ENCODE measurements at places on chromosomes 4 and X. TPM values are rescaled to one million over a fixed set of nuclear protein-coding genes. Genes with fewer than 3 reads are reported as not detected.

KLHL4 gene
- total RNA-seq: 0.08 TPM

DNA sequence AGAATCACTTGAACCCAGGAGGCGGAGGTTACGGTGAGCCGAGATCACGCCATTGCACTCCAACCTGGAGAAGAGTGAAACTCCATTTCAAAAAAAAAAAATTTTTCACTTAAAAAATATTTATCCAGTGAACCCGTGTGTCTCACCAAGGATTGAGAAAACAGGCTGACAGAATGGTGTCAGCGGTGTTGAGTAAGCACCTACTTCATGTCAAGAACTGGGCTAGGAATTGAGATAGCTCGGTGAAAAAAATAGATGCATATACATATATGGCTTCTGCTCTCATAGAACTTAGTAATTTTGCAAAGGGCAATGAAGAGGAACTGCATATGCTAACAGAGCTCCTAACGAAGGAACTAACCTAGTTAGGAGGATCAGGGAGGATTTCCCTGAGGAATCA, 297.3 kb downstream of the TENM3 start:
- H3K27me3 ChIP-seq: no peaks in the 10 kb centered on the region
- H3K27ac ChIP-seq: no peak overlapping the region
- H3K4me1 ChIP-seq: no peaks in the 10 kb centered on the region
- no peak for DNase-seq

- DNase-seq: no peak
- peaks cover 5% of the 10 kb centered on the region for H3K4me1 ChIP-seq
- no peaks in the 10 kb centered on the region for H3K27me3 ChIP-seq
- no peak overlapping the region for H3K27ac ChIP-seq
- H3K4me3 ChIP-seq: no peak overlapping the region
- no peaks in the 10 kb centered on the region for H3K36me3 ChIP-seq
Measured at GRCh38 chrX:24305905-24306304, 8.0 kb downstream of the SUPT20HL2 start.

PGAM4 gene
- not detected for total RNA-seq

GRCh38 chr4:35087218-35087617, 1157.1 kb downstream of the ARAP2 start:
- H3K4me3 ChIP-seq: no peak overlapping the region
- DNase-seq: no peak
- no peaks in the 10 kb centered on the region for H3K4me1 ChIP-seq
- no peak overlapping the region for H3K27ac ChIP-seq

DNA sequence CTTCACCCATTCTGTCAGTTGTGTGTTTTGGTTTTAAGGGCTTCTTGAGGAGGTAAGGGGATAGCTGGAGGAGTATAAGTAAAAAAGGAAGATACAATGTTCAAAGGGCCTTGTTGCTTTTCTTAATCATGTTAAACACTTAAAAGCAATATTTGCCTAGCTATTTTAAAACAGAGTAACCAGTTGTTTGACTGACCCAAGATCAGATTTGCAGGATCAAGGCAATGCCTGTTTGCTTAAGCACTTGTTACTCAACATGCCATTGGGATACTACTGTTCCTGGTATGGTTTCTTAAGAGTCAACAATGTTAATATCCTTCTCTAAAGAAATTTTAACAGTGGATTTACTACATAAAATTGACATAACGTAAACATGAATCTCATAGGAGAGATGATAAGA, 2.6 kb downstream of the DCLK2 start:
- no peak overlapping the region for H3K4me3 ChIP-seq
- peaks cover 56% of the 10 kb centered on the region for H3K27me3 ChIP-seq
- H3K4me1 ChIP-seq: peaks cover 9% of the 10 kb centered on the region
- no peak for DNase-seq
- H3K27ac ChIP-seq: no peak overlapping the region
- H3K36me3 ChIP-seq: no peaks in the 10 kb centered on the region

DNA sequence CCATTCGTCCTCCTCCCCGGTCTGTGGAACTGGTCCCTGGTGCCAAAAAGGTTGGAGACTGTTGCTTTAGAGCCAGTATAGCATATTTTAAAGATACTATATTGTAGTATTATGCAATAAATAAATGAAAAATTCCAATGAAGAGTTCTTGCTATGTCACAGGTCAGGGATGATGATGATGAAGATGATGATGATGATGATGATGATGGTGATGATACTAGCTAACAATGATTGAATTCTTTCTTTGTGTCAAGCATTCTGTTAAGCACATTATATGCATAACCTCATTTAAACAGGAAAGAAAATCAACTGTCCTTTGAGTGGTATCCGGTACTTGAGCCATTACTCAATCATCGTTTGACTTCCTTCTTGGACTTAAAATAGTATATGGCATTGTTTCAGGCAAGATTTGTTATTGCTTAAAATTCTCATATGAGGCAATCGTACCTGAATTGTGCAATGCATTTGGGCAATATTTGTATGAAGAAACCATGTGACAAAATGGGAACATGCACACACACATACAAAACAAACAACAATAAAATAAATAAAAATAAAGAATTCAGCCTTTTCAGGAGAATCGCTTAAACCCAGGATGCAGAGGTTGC, 22.8 kb upstream of the TLR2 start:
- H3K4me3 ChIP-seq: no peak overlapping the region
- no peak overlapping the region for H3K27ac ChIP-seq
- no peaks in the 10 kb centered on the region for H3K4me1 ChIP-seq
- peaks cover 8% of the 10 kb centered on the region for H3K27me3 ChIP-seq
- H3K36me3 ChIP-seq: peaks cover 3% of the 10 kb centered on the region

PJA1 gene
- total RNA-seq: 15.4 TPM
